ENCODE measurements at places on chromosomes 7 and 10. TPM values are rescaled to one million over a fixed set of nuclear protein-coding genes. Genes with fewer than 3 reads are reported as not detected.

DNA sequence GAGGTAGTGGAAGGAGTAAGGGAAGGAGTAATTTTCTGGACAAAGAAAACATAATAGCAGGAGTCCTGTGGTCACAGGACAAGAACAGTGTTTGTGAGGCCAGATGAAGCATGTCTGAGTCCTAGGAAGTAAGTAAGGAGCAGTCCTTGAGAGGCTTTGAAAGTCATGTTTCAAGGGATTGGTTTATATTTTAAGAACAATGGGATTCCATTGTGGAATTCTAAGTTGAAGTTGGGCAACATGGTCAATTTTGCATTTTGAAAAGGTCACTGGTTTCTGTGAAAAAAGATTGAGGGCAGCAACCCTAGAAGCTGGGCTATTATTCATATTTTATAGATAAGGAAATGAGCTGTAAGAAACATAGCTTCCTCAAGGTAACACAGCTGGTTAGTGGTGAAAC is 10.8 kb upstream of the SLC25A28 start:
- no peak overlapping the region for H3K27ac ChIP-seq
- no peaks in the 10 kb centered on the region for H3K4me1 ChIP-seq
- H3K27me3 ChIP-seq: no peaks in the 10 kb centered on the region
- no peak overlapping the region for H3K4me3 ChIP-seq

DNA sequence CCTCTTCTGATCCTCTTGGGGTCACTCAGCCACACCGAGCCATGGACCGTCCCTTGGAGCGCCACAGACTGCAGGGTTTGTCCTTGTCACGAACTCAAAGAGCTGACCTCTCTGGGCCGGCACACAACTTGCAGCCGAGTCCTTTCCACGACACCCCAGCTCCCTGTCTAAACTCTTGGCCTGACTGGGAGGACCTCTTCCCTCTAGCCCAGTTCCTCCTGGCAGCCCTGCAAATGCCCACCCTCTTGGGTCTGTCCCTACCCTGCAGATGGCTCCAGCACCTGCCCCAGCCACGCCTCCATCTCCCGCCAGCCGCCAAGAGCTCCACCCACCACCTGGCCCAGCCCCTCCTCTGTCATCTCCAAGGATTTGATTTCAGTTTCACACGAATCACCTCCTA is 339.2 kb downstream of the DNAJB6 start:
- H3K27ac ChIP-seq: no peak overlapping the region
- no peak overlapping the region for H3K4me3 ChIP-seq
- DNase-seq: no peak
- H3K36me3 ChIP-seq: no peaks in the 10 kb centered on the region

DNA sequence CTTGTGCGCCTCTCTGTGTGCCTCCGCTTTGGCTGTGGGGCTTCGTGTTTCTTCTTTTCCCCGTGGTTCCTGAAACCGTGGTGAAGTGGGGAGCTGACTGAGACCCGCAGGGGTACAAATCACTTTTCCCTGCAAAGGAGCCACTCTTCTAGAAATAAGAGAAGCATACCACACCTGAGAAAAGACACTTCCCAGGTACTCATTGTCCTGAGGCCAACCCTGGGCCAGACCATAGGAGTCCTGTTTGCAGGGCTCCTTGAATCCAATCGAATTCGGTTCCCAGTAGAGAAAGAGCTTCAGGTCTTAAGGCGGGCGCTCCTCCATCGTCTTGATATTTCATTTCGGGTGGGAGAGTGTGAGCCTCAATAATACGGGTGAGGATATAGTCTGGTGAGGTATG is 32.4 kb upstream of the ZNF273 start:
- no peaks in the 10 kb centered on the region for H3K36me3 ChIP-seq
- H3K27me3 ChIP-seq: no peaks in the 10 kb centered on the region
- no peak overlapping the region for H3K27ac ChIP-seq
- DNase-seq: peak; percentile 74
- H3K4me3 ChIP-seq: no peak overlapping the region
- H3K4me1 ChIP-seq: no peaks in the 10 kb centered on the region

DNA sequence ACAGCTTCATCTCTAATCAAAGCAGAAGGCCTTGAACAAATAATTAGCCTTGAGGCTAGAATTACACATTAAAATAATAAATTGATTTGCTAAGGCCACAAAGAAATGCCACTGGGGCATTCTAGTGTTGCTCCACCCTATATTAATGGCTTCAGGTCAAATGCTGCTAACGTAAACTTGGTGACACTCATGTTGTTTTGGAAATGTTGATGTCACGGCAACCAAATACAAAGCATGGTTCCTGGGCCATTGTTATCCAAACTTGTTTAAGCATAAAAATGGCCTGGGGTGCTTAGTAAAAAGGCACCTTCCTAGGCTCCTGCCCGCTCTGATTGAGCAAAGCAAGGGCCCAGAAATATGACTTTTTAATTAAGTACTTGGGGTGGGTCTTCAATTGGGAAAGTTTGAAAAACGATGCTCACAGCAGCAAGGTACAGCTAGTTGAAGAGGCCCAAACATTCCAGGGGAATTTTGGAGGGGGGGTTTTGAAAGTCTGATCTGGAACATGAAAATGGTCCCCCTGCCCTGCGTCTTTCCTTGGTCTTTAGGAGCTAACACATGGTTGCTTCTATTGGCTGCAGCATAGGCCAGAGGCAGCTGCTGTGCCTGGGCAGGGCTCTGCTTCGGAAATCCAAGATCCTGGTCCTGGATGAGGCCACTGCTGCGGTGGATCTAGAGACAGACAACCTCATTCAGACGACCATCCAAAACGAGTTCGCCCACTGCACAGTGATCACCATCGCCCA is 67.8 kb downstream of the ABCC2 start:
- H3K27ac ChIP-seq: no peak overlapping the region
- no peak overlapping the region for H3K4me3 ChIP-seq
- H3K27me3 ChIP-seq: no peaks in the 10 kb centered on the region
- H3K36me3 ChIP-seq: no peaks in the 10 kb centered on the region
- DNase-seq: no peak

GRCh38 chr10:89224739-89225443 is 17.8 kb upstream of the CH25H start:
- no peaks in the 10 kb centered on the region for H3K36me3 ChIP-seq
- no peak overlapping the region for H3K4me3 ChIP-seq
- peak overlapping the region; percentile 42 for H3K27ac ChIP-seq
- DNase-seq: peak; percentile 57
- H3K27me3 ChIP-seq: no peaks in the 10 kb centered on the region

Gene MMP21
- not detected for total RNA-seq

Gene SFTPD
- 3.0 TPM for total RNA-seq

Gene CYP2C19
- not detected for total RNA-seq
